H9 (cell line): ENCODE measurements at places on chromosomes 11 and 22. TPM values are rescaled to one million over a fixed set of nuclear protein-coding genes. Genes with fewer than 3 reads are reported as not detected.

Gene OR5P2
- total RNA-seq = not detected in 2 replicates

Gene ADAMTS15
- 1.3 and 1.5 TPM in 2 replicates for total RNA-seq

Gene RAB36
- total RNA-seq = 0.92 and 1.4 TPM in 2 replicates

Gene RFPL2
- not detected in 2 replicates for total RNA-seq

Gene FAT3
- 16.3 and 19.1 TPM in 2 replicates for total RNA-seq

Gene MRGPRX4
- total RNA-seq = not detected in 2 replicates

Gene HMOX1
- total RNA-seq = 22.7 and 25.7 TPM in 2 replicates

Gene VSIG10L2
- total RNA-seq = not detected in 2 replicates

Gene SCN3B
- total RNA-seq = 0.64 and 0.77 TPM in 2 replicates

Gene TREH
- total RNA-seq = not detected in 2 replicates

Gene SMC1B
- 0.11 TPM in 1 of 2 replicates, not detected in the other for total RNA-seq

GRCh38 chr11:119720311-119720913, 8.6 kb downstream of the NECTIN1 start:
- H3K4me3 ChIP-seq = no peak overlapping the region
- DNase-seq = no peak
- H3K36me3 ChIP-seq = peaks cover 33% of the 10 kb centered on the region
- no peaks in the 10 kb centered on the region for H3K27me3 ChIP-seq

- H3K27ac ChIP-seq = no peak overlapping the region
- H3K4me1 ChIP-seq = no peaks in the 10 kb centered on the region
- no peak overlapping the region for H3K4me3 ChIP-seq
- DNase-seq = peak; percentile 67
- H3K27me3 ChIP-seq = no peaks in the 10 kb centered on the region
Measured at GRCh38 chr11:104968856-104969776, 742 bp upstream of the CASP4 start.

- H3K27ac ChIP-seq = no peak overlapping the region
- H3K4me3 ChIP-seq = no peak overlapping the region
- H3K4me1 ChIP-seq = peaks cover 2% of the 10 kb centered on the region; the same call in 1 of the 2 replicates
- H3K36me3 ChIP-seq = no peaks in the 10 kb centered on the region
Measured at GRCh38 chr11:75716659-75717058, 979 bp upstream of the MOGAT2 start.

DNA sequence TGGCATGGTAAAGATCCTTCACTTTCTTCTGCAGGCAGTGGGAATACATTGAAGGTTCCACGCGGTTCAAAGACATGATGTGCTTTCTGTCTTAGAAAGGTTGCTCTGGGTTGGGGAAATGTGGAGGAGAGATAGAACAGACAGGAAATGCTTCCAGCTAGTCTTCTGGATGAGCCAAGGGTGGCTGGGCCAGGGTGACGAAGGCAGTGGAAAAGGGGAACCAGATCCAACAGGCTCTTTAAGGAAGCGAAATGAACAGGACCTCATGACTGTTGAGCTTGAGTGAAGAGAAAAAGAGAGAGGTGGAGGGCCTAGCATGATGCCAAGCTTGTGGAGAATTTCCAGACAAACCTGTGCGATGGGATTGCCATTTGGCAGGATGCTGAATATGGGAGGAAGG, 56.4 kb upstream of the LMO1 start:
- H3K27me3 ChIP-seq = no peaks in the 10 kb centered on the region
- no peak overlapping the region for H3K4me3 ChIP-seq
- no peaks in the 10 kb centered on the region for H3K4me1 ChIP-seq
- DNase-seq = no peak

GRCh38 chr11:128058580-128059208, 528.7 kb downstream of the ETS1 start:
- H3K27ac ChIP-seq = no peak overlapping the region
- no peak overlapping the region for H3K4me3 ChIP-seq
- H3K36me3 ChIP-seq = no peaks in the 10 kb centered on the region
- no peak for DNase-seq
- no peaks in the 10 kb centered on the region for H3K27me3 ChIP-seq

GRCh38 chr11:78606667-78607066, 32.0 kb upstream of the NARS2 start:
- H3K36me3 ChIP-seq = no peaks in the 10 kb centered on the region
- H3K4me3 ChIP-seq = no peak overlapping the region
- no peaks in the 10 kb centered on the region for H3K27me3 ChIP-seq

DNA sequence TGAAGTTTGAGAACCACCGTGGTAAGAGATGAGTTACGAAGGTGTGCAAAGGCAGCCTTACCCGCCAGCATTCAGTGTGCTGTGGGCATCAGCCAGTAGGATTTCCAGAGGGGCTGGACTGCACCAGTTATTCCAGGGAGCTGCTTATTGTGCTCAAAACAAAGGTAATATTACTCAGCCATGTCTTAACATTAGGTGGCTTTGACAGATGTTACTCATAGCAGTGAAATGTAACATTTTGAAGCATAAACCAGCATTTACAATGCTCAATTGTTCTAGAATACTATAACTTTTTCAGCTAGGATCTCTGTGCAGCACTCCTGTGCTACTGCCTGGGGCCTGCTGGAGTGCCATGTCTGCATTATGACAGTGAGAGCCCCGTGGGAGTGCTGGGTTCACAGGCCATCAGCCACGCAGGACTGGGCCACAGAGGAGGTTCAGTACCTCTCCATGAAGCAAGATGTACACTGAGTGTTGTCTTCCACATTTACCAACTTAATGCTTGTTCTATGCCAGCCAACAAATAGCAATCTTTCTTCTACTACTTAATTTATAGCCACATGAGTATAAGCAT, 238.1 kb downstream of the CADM1 start:
- no peaks in the 10 kb centered on the region for H3K36me3 ChIP-seq
- H3K4me1 ChIP-seq = peaks cover 6% of the 10 kb centered on the region
- no peak overlapping the region for H3K27ac ChIP-seq
- no peak for DNase-seq

- DNase-seq = no peak
- H3K27me3 ChIP-seq = no peaks in the 10 kb centered on the region; the same call in 1 of the 2 replicates
- H3K4me1 ChIP-seq = no peaks in the 10 kb centered on the region
- no peak overlapping the region for H3K27ac ChIP-seq
Measured at GRCh38 chr11:64234647-64235379, 429 bp downstream of the VEGFB start.

GRCh38 chr22:46867106-46867505, 104.7 kb downstream of the TBC1D22A start:
- DNase-seq = no peak
- peaks cover 25% of the 10 kb centered on the region for H3K36me3 ChIP-seq
- H3K27me3 ChIP-seq = no peaks in the 10 kb centered on the region
- no peak overlapping the region for H3K4me3 ChIP-seq
- H3K4me1 ChIP-seq = no peaks in the 10 kb centered on the region; the same call in 1 of the 2 replicates
- H3K27ac ChIP-seq = no peak overlapping the region

GRCh38 chr11:75350743-75351540, 519 bp downstream of the ARRB1 start:
- DNase-seq = peak; percentile 70
- no peak overlapping the region for H3K27ac ChIP-seq
- H3K4me1 ChIP-seq = peaks cover 12% of the 10 kb centered on the region
- H3K36me3 ChIP-seq = no peaks in the 10 kb centered on the region
- peaks cover 2% of the 10 kb centered on the region; the same call in 1 of the 2 replicates for H3K27me3 ChIP-seq
- peak overlapping the region; percentile 79 for H3K4me3 ChIP-seq

DNA sequence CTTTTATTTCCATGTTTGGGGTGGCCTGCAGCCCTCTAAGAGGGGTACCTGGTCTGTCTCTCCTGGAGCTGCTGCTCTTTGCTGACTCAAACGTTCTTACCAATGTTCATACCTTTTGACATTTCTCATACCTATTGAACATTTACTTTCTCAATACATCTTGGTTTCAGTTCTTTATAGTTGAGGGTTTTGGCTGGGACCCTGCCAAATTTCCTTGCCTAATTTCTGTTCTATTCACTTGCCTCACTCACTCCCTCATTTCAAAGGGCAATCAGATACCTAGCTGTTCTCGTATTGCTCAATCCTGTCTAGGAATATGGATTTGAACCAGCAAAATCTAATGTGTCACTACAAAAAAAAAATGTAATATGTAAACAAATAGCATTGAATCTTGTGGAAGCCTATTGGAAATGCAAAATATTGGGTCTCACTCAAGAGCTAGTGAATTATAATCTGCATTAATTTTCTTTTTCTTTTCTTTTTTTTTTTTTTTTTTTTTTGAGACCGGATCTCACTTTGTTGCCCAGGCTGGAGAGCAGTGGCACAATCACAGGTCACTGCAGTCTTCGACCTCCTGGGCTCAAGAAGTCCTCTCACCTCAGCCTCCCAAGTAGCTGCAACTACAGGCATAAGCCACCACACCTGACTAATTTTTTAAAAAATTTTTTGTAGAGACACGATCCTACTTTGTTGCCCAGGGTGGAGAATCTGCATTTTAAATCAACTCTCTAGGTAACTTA, 7.5 kb downstream of the OR6M1 start:
- H3K27me3 ChIP-seq = no peaks in the 10 kb centered on the region
- H3K4me1 ChIP-seq = no peaks in the 10 kb centered on the region
- no peak for DNase-seq
- no peak overlapping the region for H3K4me3 ChIP-seq

GRCh38 chr11:88188932-88189253, 13.7 kb upstream of the RAB38 start:
- no peaks in the 10 kb centered on the region for H3K4me1 ChIP-seq
- DNase-seq = no peak
- no peak overlapping the region for H3K4me3 ChIP-seq

GRCh38 chr22:44879301-44879680, 126.9 kb downstream of the ARHGAP8 start:
- no peaks in the 10 kb centered on the region for H3K27me3 ChIP-seq
- H3K4me1 ChIP-seq = no peaks in the 10 kb centered on the region
- no peak overlapping the region for H3K4me3 ChIP-seq
- DNase-seq = peak; percentile 24
- H3K36me3 ChIP-seq = peaks cover 47% of the 10 kb centered on the region

DNA sequence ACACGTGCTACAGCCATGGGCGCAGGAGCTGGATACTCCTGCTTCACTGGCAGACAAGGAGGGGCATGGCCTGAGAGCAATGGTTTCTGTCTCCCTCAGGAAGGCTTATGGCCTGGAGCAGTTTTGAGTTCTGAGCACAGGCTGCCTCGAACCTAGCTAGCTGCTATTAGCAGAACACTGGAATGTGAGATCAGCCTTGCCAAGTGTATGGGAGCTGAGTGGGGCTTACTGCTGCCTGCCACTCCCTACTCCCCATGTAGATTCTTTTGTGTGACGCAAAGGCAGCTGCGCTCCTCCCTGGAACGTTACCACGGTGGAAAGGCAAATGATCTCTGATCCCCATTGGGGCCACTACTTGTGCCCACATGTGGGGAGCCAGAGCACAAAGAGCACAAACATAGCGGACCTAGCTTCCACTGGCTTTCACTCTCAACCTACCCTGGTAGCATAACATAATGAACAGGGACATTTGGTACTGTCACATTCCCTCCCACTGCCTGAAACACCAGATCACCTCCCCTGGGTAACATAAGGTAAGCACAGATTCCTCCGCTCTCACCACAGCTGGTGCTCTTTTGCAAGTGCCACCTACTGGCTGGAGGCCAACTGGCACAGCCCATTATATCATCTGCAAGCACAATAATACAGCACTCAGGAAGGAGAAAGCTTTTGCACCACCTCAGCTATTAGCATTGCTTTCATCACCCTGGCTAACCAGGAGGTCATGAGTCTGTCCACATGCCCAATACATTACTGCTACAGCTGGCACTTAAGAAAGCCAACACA, 84.6 kb upstream of the GUCY1A2 start:
- H3K4me3 ChIP-seq = no peak overlapping the region
- H3K27me3 ChIP-seq = no peaks in the 10 kb centered on the region
- no peaks in the 10 kb centered on the region; the same call in 2 of the 3 replicates for H3K36me3 ChIP-seq
- H3K27ac ChIP-seq = no peak overlapping the region
- H3K4me1 ChIP-seq = no peaks in the 10 kb centered on the region

GRCh38 chr11:96035031-96035739, 111.3 kb upstream of the MTMR2 start:
- 0 out of 2 replicates have a peak, but pooled peaks cover 3% of the 10 kb centered on the region for H3K4me1 ChIP-seq
- no peak for DNase-seq
- no peak overlapping the region for H3K27ac ChIP-seq
- H3K27me3 ChIP-seq = no peaks in the 10 kb centered on the region
